ENCODE measurements at places on chromosomes 4 and X.

DNA sequence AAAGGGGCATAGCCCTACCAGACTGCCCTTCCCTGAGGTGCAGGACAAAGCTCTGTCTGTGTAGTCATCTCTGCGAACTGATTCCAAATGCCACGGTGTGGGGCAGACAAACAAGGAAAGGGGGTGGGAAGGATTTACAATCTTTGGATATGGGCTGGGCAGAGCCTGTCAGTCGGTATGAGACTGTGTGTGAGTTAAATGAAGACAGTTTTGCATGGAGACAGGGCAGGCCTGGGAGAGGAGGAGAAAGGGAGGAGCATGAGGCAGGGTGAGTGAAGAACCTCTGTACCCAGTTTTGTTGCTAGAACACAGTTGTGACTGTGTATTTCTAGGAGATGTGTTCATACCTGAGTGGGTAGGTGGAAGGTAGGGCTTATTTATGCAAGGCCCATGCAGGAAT, 59.4 kb upstream of the MSN start:
- H3K4me3 ChIP-seq: no peak overlapping the region
- H3K27me3 ChIP-seq: no peaks in the 10 kb centered on the region
- H3K36me3 ChIP-seq: no peaks in the 10 kb centered on the region
- H3K4me1 ChIP-seq: no peaks in the 10 kb centered on the region
- no peak for DNase-seq
- no peak overlapping the region for H3K27ac ChIP-seq

- no peak for DNase-seq
- no peaks in the 10 kb centered on the region for H3K27me3 ChIP-seq
- no peak overlapping the region for H3K27ac ChIP-seq
- no peak overlapping the region for H3K4me3 ChIP-seq
- no peaks in the 10 kb centered on the region for H3K36me3 ChIP-seq
- H3K4me1 ChIP-seq: no peaks in the 10 kb centered on the region
These were observed 95.0 kb upstream of the TBL1X start for GRCh38 chrX:9369802-9370291.

- no peaks in the 10 kb centered on the region for H3K27me3 ChIP-seq
- no peaks in the 10 kb centered on the region for H3K36me3 ChIP-seq
- no peak for DNase-seq
- no peak overlapping the region for H3K4me3 ChIP-seq
- H3K27ac ChIP-seq: no peak overlapping the region
- no peaks in the 10 kb centered on the region for H3K4me1 ChIP-seq
These were observed 88.2 kb upstream of the TNIP3 start for GRCh38 chr4:121252224-121252806.

- no peaks in the 10 kb centered on the region for H3K4me1 ChIP-seq
- no peaks in the 10 kb centered on the region for H3K36me3 ChIP-seq
- H3K27me3 ChIP-seq: no peaks in the 10 kb centered on the region
- DNase-seq: no peak
- no peak overlapping the region for H3K27ac ChIP-seq
These were observed 334.4 kb downstream of the SPRY1 start for GRCh38 chr4:123731035-123731434.

GRCh38 chr4:98546910-98547594, 111.4 kb downstream of the TSPAN5 start:
- H3K27me3 ChIP-seq: no peaks in the 10 kb centered on the region
- no peak for DNase-seq
- no peaks in the 10 kb centered on the region for H3K36me3 ChIP-seq
- H3K4me3 ChIP-seq: peak overlapping the region; percentile 18
- H3K27ac ChIP-seq: peak overlapping the region; percentile 69

- no peak overlapping the region for H3K4me3 ChIP-seq
- H3K27ac ChIP-seq: no peak overlapping the region
- H3K4me1 ChIP-seq: no peaks in the 10 kb centered on the region
- H3K36me3 ChIP-seq: no peaks in the 10 kb centered on the region
- H3K27me3 ChIP-seq: no peaks in the 10 kb centered on the region
These were observed 279.5 kb upstream of the TAPT1 start for GRCh38 chr4:16505726-16506125.
